ENCODE measurements at places on chromosomes 3 and 15.

GRCh38 chr3:161117646-161118045 is 12.5 kb upstream of the B3GALNT1 start:
- DNase-seq, result no peak

- DNase-seq, result no peak
These were observed 433.4 kb upstream of the CFAP20DC start for GRCh38 chr3:59483191-59483590.

GRCh38 chr3:157369727-157370421 is 66.8 kb upstream of the PTX3 start:
- DNase-seq, result no peak

DNA sequence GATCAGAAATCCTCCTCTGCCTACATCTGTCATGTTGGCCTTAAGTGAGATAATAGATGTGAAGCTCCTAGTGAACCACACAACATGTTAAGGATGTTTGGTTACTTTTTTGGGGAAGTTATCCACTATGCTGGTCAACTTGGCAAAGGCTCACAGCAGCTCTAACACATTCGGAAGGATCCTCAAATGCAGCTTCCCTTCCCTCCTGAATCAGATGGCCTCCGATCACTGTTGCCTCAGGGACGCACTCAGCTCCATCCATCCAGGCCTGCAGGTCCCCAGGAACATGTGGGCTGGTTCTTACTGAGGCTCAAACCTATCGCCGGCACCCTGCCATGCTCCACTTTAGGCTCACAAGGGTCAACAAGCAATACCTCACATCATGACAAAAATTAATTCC is 67.9 kb downstream of the CORO2B start:
- no peak for DNase-seq

GRCh38 chr15:40772014-40772413 is 2.2 kb downstream of the C15orf62 start:
- DNase-seq, result no peak

GRCh38 chr3:104411757-104412156 is 955.0 kb upstream of the ALCAM start:
- no peak for DNase-seq

- no peak for DNase-seq
These were observed 949.0 kb upstream of the SEMA6D start for GRCh38 chr15:46768287-46768686.

DNA sequence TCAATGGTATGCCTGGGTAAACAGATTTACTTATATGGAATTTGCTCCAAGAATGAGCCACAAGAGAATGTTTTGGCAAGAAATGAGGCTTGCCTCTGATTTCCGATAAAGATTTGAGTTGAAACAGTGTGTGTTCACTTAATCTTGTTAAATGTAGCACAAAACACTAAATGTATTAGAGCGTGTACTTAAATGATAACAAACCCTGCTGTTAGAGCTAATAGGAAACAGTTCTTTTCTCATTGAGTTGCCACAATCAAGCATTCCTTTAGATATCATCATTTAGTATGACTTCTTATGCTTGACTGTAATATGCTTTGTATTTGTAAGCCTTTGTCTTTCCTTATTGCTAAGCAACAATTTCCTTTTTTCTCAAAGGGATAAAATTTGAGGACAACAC is 353.6 kb upstream of the ZNF717 start:
- DNase-seq, result no peak

- no peak for DNase-seq
These were observed 109.6 kb upstream of the ABI3BP start for GRCh38 chr3:101102678-101103296.

DNA sequence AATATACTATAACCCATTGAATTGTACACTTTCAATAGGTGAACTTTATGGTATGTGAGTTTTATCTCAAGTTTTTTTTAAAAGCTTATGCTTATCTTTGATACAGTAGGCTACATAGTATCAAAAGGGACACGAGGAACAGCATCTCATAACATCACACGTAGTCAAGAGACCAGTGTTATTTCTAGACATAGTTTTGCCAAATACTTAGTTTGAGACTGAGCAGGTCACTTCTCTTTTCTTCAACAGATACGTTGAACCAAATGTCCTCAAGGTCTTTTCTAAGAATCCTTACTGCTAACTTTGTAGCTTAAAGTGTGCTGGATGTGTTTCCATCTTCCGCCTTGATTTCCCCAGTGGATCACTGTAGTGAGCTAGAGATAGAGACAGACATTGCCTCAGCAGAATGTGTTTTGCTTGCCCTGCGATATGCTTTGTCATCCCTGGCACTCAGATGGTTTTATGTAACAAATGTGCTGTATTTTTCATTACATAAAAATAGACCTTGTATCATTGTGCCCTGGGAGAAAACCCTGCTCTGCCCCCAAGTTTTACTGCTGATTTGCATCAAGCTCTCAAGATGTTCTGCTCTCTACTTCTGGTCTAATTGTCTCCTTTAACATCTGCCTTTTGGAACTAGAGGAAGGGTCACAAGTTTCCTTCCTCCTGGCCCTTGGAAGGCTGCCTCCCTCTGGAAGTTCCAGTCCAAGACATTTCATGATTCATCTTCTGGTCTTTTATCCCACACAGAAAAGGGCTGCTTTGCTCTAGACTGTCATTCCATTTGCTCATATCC is 426.4 kb upstream of the RGMA start:
- DNase-seq, result no peak

- peak; percentile 81 for DNase-seq
These were observed 56.9 kb upstream of the FLNB start for GRCh38 chr3:57951066-57951882.

- no peak for DNase-seq
These were observed 183.3 kb upstream of the BHLHE40 start for GRCh38 chr3:4795905-4796304.

DNA sequence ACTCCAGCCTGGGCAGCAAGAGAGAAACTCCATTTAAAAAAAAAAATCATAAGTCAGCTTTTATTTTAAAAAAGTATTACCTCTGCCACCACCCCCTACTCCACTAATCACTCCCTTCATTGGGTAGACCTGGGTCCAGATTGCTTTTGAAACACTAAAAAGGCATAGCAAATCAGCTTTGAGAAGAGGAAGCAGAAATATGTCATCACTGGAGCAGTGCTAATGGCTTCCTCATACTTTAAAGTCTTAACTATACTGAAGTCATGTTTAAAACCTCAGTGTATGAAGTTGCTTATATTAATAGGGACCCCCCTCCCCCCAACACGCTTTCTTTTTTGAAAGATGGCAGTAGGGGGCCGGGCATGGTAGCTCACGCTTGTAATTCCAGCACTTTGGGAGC is 1.0 kb upstream of the HTR3D start:
- DNase-seq, result no peak

- no peak for DNase-seq
These were observed 9.4 kb upstream of the P2RY12 start for GRCh38 chr3:151393941-151394340.
